ENCODE measurements at places on chromosomes 7 and 10.

DNA sequence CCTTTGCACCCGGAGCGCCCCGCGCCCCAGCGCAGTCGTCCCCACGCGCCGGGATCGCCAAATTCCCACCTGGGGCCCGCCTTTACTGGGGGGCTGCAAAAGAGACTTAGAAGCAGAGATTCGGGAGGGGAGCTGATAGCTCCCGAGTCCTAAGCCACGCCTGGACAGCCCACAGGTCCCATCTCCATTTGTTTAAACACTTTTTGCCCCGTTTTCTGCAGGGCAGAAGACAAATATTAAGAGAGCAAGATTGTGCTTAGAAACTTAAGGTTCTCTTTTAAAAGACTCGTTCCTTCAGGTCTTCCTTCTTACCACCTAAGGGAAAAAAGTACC lies 299.1 kb upstream of the NFE2L3 start:
- DNase-seq, result no peak

- no peak for DNase-seq
Measured at GRCh38 chr10:93063144-93063976, 2.8 kb downstream of the CYP26C1 start.

DNA sequence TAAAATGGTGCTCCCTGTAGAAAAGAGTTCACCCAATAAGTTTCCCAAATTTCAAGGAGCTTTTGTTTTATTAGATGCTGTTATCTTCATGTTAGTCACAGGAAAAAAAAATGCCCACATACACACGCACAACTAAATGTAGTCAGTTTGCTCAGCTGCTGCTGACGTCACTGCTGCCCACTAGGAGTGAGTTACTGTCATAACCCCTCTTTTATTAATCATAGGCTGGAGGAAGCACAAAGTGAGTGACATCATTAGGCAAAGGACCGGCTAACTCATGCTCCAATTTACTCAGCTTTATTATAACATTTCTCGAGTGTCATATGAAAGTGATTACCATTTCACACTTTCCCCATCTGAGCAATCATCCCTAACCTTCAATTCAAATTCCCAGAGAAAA lies 6.7 kb upstream of the INHBA start:
- DNase-seq, result peak; percentile 79

- DNase-seq, result peak; percentile 30
Measured at GRCh38 chr10:121481180-121481579, 117.1 kb downstream of the FGFR2 start.

GRCh38 chr10:28171468-28172222 lies 131.2 kb downstream of the MPP7 start:
- DNase-seq, result no peak

GRCh38 chr7:139603282-139603681 lies 79.8 kb downstream of the CLEC2L start:
- peak; percentile 3 for DNase-seq

GRCh38 chr7:2033586-2034135 lies 199.1 kb downstream of the MAD1L1 start:
- no peak for DNase-seq

DNA sequence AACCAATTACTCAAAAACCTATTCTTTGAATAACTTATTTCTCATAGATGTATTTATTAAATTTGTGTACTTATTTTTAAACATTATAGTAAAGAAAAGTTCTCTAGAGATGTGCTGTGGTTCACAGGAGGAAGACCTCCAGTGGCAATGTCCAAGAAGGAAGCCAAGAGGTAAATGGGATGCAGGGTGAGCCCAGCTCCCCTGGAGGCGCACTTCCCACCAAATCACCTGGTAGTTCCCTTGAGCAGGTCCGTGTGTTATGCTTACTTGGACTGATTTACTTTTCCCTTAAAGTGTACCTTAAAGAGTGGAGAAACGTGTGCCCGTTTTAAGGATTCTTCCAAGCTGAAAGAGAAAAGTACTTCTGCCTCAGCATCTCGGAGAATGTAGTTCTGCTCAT lies 55.3 kb downstream of the PAXIP1 start:
- no peak for DNase-seq

- no peak for DNase-seq
Measured at GRCh38 chr10:3926675-3927525, 141.9 kb upstream of the KLF6 start.

GRCh38 chr7:74722153-74722552 lies 51.7 kb upstream of the NCF1 start:
- no peak for DNase-seq

- no peak for DNase-seq
Measured at GRCh38 chr10:105656856-105657255, 1015.8 kb downstream of the SORCS3 start.

- no peak for DNase-seq
Measured at GRCh38 chr7:31106303-31107105, 54.4 kb downstream of the ADCYAP1R1 start.

DNA sequence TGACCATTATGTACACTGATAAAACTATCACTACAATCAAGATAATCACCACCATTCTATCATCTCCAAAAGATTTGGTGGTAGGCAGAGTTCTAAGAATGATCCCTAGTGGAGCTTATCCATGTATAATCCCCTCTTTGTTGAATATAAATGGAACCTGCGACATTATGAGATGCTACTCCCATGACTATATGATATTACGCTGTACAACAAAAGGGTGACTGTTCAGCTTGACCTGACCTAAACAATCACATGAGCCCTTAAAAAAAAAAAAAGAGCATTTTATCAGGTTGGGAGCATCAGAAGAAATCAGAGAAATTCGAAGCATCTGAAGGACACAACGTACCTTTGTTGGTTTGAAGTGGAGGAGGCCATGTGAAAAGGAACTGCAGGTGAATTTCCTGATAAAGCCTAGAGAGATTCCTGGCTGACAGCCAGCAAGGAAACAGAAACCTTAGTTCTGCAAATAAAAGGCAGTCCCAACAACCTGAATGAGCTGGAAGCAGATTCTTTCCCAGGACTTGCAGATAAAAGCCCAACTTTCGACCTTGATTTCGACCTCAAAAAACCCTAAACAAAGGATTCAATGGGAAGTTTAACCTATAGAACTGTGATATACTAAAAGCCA lies 270.7 kb downstream of the ADRA2A start:
- no peak for DNase-seq

DNA sequence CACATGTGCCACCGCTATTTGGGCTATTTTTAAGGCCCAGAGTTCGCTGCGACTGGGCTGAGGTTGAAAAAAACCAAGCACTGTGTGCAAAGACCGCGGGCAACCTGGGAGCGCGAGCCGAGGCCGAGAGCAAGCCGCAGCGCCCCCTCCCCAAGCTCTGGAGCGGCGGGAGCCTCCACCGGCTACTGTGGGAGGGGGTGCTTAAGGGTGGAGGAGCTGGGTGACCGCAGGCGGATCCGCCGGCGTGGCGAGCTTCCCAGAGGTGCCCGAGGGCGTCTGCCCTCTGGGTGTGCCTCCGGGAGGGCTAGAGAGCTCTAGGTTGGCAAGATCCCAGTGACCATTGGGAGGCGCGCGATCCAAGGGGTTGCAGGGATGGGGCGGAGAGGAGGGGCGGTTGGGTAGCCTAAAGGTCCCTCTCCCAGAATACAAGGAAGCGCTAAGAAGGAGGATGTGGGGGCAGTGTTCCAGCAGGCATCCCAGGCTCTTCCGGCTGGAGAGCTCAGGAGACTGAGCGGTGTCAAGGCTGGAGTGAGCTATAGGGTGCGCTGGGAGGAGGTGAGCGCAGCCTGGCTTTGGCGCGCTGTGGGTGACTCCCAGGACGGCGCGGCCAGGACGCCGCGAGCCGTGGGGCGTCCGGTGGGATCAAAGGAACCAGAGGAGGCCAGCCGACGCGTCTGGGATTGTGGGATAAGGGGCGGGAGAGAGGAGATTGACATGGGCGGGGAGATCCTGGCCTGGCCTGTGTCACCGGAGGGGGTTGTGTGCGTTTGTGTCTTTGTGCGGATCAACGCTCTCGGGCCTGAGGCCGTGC lies 8.0 kb downstream of the DLX5 start:
- peak; percentile 33 for DNase-seq

- DNase-seq, result no peak
Measured at GRCh38 chr7:149790146-149790548, 16.8 kb upstream of the ZNF467 start.
